ENCODE measurements at places on chromosomes 2 and 18.

DNA sequence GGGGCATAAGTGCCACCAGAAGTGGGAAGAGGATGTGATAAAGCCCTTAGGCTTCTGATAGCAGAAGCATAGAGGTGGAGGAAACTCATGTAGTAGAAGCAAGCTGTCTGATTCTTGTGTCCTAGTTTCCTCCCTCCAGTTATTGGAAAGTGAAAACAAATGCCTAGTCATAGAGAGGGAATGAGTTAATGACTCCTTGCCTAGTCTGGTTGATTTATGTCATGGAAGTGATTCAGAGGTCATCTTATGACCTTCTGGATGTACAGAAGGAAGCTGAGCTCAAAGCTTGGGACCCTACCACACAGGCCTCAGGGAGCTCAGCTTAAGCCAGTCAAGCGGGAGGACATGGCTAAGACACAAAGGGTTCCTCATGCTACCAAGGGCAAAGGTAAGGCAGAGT lies 232.2 kb downstream of the THSD7B start:
- no peak for DNase-seq

- DNase-seq, result no peak
These were observed 119.6 kb upstream of the SLC38A11 start for GRCh38 chr2:165074884-165075283.

DNA sequence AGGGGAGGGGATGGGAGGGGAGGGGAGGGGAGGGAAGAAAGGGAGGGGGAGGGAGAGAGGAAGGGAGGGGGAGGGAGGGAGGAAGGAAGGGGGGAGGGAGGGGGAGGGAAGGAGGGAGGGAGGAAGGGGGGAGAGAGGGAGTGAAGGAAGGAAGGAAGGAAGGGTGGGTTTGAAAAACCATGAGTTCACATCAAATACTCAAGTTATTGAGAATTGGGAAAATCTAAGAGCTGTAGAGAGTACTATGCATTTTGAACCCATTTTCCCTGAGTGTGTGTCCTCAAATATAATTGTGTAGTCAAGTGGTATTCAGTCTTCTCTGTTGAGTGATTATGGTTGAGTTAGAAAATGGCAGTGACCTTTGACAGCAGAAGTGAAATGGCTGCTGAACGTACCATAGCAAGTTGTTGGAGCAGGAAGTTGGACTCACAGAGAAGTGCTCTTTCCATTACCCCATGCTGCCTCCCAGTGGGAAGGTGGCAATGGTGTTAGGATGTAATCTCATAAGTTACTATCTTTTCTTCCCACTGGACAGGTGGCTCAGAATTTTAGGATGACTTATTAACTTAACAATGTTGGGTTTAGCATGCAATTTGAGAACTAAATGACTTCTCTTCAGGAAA lies 214.6 kb downstream of the SETBP1 start:
- DNase-seq, result no peak

- DNase-seq, result no peak
These were observed 13.1 kb downstream of the PIEZO2 start for GRCh38 chr18:11136241-11136640.

GRCh38 chr2:69307579-69308064 lies 79.4 kb downstream of the GFPT1 start:
- no peak for DNase-seq

GRCh38 chr2:208010506-208010905 lies 14.8 kb downstream of the PLEKHM3 start:
- DNase-seq, result no peak

GRCh38 chr2:210356944-210357343 lies 42.0 kb upstream of the MYL1 start:
- DNase-seq, result no peak

DNA sequence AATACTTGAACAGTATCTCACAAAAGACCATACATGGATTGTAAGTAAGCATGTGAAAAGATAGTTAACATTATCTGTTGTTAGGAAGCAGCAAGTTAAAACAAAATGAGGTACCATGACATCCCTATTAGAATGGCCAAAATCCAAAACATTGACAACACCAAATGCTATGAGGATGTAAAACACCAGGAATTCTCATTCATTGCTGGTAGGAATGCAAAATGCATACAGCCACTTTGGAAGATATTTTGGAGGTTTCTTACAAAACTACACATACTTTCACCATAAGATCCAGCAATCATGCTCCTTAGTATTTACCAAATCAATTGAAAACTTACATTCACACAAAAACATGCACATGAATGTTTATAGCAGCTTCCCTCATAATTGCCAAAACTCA lies 30.9 kb upstream of the ICOS start:
- no peak for DNase-seq

GRCh38 chr2:187644486-187644885 lies 90.3 kb upstream of the TFPI start:
- DNase-seq, result no peak
